Stimulated activated CD8-positive, alpha-beta memory T cell treated with anti-CD3 and anti-CD28 coated beads, Interleukin-15, amount 100 ng/mL, for 48 hours (primary cell): ENCODE measurements at places on chromosomes 5 and 9.

DNA sequence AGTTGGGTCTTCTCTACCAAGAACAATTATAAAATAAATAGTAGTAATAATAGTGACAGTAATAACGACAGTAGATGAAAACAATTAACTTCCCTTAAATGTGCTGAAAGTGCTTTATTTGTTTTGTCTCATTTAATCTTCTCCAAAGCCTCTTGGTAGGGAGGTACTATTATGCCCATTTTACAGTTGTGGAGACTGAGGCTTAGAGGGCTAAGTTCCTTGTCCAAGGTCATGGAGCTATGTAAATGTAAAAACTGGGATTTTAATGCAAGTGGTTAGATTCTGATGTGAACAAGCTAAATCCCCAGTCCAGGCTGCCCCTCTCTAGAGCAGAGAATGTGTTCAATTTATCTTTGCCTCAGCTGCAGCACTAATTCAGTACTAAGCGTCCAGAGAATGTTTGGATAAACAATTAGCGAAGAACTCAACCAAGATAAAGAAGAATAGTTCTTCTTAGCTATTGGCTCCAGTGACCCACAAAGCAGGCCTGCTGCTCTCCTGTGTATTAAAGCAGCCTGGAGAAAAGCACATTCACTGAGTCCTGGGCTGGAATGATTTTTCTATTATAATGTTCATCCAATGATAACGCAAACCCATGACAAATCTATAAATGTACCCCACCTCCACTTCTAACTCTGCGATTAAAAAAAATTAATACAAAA lies 68.8 kb downstream of the NPR3 start:
- no peak for DNase-seq

- peak; percentile 70 for DNase-seq
These were observed 7.9 kb upstream of the PSD2 start for GRCh38 chr5:139787568-139788293.

DNA sequence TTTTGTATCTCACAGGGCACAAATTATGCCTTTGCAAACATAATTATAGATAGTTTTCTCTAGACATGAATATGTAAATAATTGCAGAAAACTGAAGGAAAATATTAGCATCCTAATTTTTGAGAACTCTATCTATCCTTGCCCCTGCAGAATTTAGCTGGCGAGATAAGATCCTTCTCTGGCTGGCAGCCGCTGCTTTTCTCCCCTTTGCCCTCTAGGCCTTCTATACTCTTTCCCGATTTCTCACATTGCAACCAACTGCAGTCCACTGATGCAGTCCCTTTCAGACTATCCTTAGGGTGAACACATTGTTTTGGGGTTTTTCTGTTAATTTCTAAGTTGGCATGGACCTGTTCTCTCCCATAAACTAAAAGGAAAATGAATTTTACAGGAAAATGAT lies 91.3 kb downstream of the CD180 start:
- DNase-seq, result no peak

DNA sequence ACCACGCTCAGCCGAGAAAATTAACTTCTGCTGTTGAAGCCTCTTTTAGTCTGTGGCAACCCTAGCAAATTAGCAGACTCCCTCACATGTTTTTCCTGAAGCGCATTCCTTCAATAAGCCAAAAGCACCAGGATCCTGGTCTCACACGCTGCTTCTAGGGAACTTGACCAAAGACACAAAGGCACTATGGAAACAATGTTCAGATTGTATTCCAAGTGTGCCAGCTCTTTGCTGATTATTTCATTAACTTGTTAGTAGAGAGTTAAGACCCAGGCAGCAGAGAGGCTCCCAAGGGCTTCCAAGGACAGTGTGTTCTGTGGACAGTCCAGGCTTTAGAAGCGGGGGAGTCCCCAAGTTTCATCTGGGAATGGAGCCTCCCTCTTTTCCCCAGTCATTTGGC lies 94.4 kb upstream of the BASP1 start:
- no peak for DNase-seq

- peak; percentile 50 for DNase-seq
These were observed 1.0 kb downstream of the FOXE1 start for GRCh38 chr9:97853844-97854695.

DNA sequence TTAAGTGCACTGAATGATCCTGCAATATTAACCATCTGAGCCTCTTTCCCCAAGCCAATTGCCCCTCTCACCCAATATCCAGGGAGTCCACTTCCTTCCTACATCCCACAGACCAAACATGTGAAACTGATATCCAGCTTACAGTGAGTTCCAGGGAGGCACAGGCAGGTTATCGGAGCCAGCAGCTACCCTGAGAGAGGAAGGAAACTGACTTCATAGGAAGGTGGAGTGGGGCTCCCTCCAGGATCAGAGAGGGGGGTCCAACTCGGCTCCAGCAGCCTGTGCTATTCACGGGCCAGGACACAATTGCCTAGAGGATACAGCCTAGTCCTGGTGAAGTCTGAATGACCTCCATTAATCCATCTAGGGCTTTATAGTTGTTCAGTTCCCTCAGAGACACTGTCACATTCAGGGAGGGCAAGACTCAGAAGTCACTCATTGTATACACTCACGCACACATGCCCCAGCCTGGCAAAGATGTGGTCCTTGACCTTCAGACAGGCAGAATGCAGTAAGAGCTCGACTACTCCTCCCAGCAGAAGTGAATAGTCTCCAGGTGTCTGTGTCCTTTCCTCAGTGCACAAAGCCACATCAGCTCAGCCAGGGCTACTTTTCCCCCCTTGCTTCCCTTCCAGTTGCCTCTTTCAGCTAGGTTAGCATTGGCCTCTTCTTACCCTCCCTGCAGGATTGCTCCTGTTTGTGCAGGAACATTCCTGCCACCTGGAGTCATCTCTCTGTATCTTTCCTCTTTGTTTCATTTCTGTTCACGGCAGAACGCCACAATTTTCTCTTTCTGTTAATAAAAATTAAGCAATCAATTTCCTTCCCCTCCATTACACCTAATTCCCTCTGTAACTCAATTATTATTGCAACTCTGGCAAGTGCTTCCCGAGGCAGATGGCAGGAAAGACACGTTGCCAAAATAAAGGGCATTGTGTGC lies 501.7 kb downstream of the ARHGEF28 start:
- no peak for DNase-seq

- no peak for DNase-seq
These were observed 14.0 kb downstream of the FAM13B start for GRCh38 chr5:138018849-138019248.
